ENCODE measurements at places on chromosomes 7 and 10.
A peak's percentile ranks its signal among the peaks of the same experiment; 100 is the strongest.

DNA sequence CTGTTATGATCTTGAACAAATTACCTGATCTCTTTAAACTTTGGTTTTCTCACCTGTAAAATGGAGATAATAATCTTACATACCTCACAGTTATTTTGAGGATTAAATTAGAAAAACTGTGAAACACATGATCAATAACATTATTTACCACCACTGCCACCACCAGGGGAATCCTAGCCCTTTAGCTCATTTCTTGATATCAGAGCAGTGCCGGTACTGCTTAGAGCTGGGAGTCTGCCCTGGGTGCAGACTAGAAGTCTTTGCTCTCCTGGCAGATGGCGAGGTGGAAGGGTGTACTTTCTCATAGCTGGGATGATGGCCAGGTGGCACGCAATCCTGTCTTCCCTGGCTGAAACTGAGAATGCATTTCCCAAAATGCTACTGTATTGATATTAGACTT is 12.7 kb upstream of the EFCAB10 start:
- DNase-seq: no peak

- DNase-seq: no peak
These were observed 51.1 kb upstream of the KCNIP2 start for GRCh38 chr10:101894742-101895141.

- peak; percentile 61 for DNase-seq
These were observed 118.4 kb upstream of the WDR11 start for GRCh38 chr10:120732643-120733313.

DNA sequence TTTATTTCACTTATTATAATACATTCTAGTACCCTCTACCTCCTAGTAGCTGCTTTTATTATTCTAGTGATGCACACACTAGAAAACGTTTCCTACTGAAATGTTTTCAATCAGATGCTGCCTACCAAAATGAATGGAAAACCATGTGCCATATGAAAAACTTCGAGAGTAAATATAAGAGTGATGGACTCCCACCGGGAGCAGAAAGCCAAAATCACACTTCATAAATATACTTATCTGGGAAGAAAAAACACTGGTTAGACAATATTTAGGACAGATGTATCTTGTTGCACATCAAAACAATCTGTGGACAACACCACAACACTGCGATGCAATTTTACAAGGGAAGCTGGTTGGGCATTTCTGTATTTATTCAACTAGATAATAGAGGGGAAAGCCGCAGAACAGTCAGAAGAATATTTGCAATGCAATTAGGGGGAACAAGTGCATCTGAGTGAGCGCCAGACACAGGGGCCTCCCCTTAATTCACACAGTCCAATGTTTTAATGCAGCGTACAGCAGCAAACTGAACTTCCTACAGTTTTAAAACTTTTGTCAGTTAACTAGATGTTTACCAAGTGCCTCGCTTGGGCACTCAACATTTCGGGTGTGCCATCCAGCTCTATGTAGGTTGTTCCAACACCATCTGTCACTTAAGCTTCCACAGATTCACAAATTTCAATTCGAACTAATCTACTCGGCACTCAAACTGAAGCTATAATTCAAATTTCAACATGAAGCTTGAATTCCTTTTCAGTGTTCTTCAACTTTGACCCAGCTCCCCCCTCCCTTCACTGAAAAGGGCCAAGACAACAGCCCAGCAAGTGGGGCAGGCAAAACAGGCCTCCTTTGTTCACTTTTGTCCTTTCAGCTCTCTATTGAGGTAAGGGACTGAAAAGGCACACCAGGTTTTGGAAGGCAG is 7.4 kb downstream of the NRCAM start:
- no peak for DNase-seq

GRCh38 chr10:92042541-92042940 is 119.0 kb downstream of the BTAF1 start:
- no peak for DNase-seq

GRCh38 chr10:23469596-23470237 is 30.8 kb downstream of the OTUD1 start:
- DNase-seq: no peak

- DNase-seq: no peak
These were observed 16.0 kb downstream of the HIF1AN start for GRCh38 chr10:100551738-100552137.

DNA sequence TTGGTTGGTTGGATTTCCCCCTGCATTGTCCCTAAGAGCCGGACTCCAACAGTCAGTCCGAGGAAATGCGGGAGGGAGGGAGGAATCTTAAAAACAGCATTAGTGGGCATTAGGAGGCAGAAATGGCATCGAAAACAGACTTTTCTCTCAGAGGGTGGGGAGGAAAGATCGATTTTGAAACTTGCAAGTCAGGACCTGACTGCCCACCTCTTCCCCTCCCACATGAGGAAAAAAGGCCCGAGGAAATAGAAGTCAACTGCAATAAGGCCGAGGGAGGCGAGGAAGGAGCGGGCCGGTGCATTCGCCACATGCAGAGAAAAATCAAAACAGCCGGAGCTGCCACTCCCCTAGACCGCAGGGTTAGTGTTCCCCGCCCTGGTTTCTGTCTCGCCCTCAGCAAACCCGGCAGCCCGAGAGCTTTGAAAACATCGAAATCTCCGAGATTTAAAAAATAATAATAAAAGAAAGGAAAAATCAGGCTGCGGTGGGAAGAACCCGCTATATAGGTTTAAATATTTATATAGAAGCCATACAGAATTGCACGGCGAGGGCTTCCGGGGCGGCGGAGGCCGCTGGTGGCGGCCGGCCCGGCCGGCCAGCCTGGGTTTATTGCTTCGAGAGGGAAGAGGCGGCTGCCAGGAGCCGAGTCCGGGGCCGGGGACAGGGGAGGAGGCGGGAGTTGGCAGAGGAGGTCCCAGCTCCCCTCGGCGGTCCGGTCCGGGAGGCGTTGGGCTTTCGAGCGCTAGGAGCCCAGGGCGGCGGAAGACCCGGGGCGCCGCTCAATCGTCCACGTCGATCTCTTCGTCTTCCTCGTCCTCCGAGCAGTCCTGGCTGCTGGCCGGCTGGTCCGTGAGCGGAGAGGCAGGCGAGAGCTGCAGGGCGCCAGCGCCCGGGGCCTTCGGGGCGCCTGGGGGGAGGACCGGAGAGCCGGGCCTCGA is 2.5 kb downstream of the LBX1 start:
- DNase-seq: no peak

- DNase-seq: peak; percentile 96
These were observed 203.9 kb downstream of the TEX36 start for GRCh38 chr10:125479059-125479458.

All from epithelial cell of prostate (primary cell).